ENCODE measurements at places on chromosomes 16 and 17.
A peak's percentile ranks its signal among the peaks of the same experiment; 100 is the strongest.

GRCh38 chr16:50683689-50684374, 2.7 kb upstream of the SNX20 start:
- no peak for DNase-seq

GRCh38 chr16:48946686-48947370, 334.8 kb downstream of the CBLN1 start:
- DNase-seq = no peak

GRCh38 chr17:49108318-49108717, 24.3 kb upstream of the B4GALNT2 start:
- no peak for DNase-seq

DNA sequence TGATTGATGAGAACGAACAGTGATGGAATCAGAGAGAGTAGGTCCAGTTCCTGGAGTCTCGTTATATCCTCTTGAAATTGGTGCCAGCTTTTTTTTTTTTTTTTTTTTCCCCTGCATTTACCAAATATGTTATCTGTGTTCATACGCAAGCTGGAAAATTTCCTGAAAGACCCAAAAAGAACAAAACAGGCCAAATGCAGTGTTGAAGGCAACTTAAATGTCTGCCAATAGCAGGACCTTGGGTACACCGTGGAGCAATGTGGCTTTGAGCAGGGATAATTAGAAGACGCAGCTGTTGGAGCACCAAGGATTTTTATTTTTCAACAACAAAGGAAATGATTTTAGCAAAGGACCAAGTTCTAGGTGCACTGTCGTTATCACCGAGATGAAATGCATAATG, 105.0 kb downstream of the ABCC6 start:
- no peak for DNase-seq

- no peak for DNase-seq
Measured at GRCh38 chr17:7756968-7757367, 39.4 kb downstream of the DNAH2 start.

GRCh38 chr16:67653789-67654402, 6.2 kb downstream of the ACD start:
- no peak for DNase-seq

- no peak for DNase-seq
Measured at GRCh38 chr16:27779641-27780164, 229.8 kb downstream of the KATNIP start.

- DNase-seq = no peak
Measured at GRCh38 chr16:86763819-86764218, 185.5 kb downstream of the FOXL1 start.

DNA sequence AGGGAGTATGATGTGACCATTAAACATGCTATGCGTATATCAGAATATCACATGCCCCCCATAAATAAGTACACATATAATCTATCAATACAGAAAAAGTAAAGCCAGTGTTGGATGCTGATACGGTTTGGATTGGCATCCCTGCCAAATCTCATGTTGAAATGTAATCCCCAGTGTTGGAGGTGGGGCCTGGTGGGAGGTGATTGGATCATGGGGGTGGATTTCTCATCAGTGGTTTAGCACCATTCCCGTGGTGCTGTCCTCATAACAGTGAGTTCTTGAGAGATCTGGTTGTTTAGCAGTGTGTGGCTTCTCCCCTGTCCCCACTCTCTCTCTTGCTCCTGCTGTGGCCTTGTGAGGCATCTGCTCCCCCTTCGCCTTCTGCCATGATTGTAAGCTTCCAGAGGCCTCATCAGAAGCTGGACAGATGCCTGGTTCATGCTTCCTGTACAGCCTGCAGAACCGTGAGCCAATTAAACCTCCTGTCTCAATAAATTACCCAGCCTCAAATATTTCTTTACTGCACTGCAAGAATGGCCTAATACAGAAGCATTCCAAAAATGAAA, 88.9 kb downstream of the AATF start:
- no peak for DNase-seq

DNA sequence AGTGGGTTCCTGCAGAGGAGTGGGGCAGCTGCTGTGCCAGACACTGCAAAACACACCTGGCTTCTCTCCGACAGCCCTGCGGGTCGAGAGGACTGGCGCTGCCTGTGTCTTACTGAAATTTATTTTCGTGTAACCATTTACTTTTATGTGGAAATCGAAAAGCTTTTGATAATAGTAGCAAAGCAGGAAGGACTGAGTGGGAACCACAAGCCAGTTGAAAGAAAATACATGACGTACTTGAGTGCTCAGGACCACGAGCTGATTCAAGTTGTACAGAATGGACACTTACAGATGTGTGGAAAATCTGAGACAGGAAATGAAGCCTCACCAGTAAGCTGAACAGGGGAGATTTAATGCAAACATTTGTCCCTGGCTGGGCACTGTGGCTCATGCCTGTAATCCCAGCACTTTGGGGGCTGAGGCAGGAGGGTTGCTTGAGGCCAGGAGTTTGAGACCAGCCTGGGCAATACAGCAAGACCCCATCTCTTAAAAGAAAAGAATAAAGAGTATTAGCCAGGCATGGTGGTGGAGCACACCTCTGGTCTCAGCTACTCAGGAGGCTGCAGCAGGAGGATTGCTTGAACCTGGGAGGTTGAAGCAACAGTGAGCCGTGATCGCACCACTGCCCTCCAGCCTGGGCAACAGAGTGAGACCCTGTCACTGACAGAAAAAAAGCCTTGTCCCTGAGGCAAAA, 11.3 kb upstream of the RPL13 start:
- no peak for DNase-seq

- DNase-seq = no peak
Measured at GRCh38 chr16:16817196-16817595, 438.3 kb downstream of the NPIPA7 start.

GRCh38 chr17:13067629-13068303, 49.9 kb upstream of the ELAC2 start:
- no peak for DNase-seq

DNA sequence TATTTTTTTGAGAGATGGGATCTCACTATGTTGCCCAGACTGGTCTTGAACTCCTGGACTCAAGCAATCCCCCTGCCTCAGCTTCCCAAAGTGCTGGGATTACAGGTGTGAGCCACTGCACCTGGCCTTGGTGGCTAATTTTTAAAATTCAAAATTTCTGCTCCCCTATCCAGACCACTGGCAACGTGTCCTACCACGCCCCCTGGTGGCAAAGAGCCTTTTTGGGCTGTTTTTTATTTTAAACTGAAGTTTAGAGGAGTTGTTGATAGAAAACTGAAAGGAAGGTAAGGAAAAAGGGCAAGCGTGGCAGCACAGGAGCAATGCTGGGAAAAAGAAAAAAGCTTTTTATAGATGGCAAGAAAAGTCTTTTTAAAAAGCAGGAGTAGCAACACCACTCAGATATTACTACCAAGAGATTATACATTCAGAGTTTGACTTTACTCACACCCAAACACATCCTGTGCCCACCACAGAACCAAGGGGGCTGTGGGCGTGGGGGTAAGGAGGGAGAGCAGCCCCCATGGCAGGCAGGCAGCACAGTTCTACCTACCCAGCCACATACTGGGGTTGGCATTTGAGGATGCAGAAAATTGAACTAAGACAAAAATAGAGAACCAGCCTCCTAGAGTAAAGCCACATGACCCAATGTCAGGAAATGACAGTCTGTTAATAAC, 4.2 kb upstream of the MXRA7 start:
- DNase-seq = no peak

DNA sequence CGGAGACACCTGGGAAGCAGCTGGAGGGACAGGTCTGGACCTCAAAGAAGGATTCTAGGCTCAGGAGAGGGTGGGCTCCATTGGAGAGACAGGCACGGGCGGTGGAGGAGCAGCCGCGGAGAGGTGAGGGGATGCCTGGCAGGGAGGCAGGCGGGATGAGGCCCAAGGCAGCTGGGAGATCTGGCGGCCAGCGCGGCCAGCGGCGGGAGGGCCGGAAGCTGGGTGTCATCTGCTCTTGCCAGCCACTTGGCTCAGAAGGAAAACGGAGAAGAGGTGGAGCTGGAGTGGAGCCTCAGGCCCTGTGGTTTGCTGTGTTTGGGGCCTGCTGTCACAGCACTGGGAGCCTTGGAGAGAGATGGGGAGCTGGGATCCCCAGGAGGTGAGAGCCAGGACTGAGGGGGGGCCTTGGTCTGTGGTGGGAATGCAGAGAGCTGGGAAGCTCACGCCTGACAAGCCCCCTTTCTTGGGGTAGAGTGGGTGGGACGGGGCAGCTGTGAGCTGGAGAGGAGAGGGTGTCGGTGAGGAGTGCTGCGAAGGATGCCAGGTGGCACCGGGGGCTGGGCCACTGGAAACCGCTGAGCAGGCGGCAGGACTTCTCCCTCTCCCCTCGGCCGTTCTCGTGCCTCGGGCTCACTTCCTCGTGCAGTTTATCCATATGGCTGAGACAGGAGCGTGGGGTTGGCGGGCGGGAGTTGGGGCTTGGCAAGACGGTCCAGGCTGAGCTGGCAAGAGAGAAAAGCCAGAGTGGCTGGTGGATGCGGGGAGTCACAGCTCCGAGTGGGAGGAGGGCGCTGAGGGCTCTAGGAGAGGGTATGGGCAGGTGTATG, 8.0 kb downstream of the TBC1D24 start:
- peak; percentile 45 for DNase-seq

- no peak for DNase-seq
Measured at GRCh38 chr16:79897453-79898146, 297.1 kb upstream of the MAF start.

DNA sequence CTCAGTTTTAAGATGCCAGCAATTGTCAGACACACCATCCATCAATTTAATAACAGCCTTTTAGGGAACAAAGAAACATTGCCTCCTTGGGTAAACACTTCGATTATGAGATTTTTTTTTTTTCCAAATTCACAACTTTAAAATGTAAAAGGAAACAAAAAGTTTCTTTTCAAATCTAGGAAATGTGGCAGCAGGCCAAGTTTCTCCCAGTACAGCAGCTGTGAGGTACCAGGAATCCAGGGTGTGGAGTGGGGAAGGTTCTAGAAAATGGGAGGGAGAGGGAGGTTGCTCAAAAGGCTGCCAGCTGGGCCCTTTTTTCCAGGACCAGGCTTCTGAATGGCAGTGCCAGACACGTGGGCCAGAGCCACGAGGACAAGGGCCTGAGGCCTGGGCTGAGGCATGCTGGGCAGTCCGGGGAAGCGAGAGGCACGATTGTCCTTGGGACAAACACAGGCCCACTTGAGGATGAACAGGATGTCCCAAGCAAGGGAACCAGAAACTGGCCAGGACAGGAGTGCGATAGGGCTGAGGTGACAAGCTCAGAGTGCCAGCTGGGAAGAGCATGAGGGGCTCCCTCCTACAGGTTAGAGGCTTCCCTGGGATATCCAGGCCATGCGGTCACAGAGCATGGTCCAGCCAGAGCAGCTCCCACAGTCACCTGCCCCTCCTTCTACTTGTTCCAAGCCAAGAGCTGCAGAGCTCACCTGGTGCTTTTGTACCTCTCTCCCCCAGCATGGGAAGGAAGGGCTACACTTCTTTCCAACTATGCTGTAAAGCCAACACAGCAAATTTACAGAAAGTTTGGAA, 215.1 kb downstream of the KATNIP start:
- no peak for DNase-seq

- DNase-seq = no peak
Measured at GRCh38 chr17:80814491-80814890, 177.2 kb upstream of the CHMP6 start.

GRCh38 chr16:69885722-69886121, 65.4 kb upstream of the CLEC18A start:
- DNase-seq = no peak

GRCh38 chr17:78223765-78224164, 7.7 kb upstream of the TMEM235 start:
- DNase-seq = no peak

GRCh38 chr16:67170168-67170948, at the start of gene NOL3:
Gene NOL3 (plus strand): TSS chr16:67170538.
- no peak for DNase-seq

DNA sequence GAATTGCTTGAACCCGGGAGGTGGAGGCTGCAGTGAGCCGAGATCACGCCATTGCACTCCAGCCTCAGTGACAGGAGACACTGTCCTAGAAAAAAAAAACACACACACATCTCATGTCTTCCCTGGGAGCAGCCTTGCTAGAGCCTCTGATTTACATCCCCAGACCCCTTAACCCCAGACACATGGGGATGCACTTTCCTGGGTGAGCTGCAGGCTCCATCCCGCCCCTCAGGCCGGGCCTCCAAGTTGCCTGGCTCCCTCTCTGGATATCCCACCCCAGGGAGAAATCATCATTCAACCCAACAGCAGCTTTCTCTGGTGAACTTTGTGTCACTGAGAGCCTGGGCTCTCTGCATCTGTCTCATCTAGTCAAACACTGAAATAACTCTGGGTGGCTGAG, 21.5 kb downstream of the SRL start:
- no peak for DNase-seq

All from cerebellar nuclear complex (tissue), 1 donor.